NCI-H524 (cell line): ENCODE measurements at places on chromosomes 11 and 22.

DNA sequence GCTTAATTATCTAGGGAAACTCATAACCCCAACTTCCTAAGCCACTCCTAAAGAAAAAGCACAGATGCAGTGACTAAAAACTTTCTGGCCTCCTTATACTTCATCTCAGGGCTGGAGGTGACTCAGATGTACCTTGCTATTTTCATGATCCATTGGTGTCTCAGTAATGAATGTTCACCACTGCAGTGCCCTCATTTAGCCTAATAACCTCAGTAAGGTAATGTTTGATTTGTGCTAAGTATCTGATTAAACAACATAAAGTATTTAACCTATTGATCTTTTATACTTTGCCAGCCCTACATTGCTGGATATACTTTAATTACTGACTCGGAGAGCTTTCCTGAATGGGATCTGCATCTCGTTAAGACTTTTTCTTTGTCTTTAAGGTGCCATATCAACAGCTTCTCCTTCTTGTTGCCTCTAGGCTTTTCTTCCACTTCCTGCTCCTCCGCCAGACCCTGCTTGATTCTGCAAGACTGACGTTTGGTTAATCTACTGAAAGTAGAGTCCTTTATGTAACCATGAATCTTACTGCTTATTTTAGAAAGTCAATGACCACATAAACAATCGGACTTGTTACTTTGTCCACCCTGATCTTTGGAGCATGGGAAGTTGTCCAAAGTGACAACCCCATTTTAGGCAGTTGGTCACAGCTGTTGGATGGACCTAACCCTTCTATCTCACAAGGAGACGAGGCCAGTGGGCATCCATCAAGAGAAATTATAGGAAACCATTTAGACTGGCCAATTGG lies 303.0 kb downstream of the ST3GAL4 start:
- DNase-seq: no peak

- no peak for DNase-seq
Observed at GRCh38 chr11:45798793-45799441, 6.0 kb upstream of the SLC35C1 start.

DNA sequence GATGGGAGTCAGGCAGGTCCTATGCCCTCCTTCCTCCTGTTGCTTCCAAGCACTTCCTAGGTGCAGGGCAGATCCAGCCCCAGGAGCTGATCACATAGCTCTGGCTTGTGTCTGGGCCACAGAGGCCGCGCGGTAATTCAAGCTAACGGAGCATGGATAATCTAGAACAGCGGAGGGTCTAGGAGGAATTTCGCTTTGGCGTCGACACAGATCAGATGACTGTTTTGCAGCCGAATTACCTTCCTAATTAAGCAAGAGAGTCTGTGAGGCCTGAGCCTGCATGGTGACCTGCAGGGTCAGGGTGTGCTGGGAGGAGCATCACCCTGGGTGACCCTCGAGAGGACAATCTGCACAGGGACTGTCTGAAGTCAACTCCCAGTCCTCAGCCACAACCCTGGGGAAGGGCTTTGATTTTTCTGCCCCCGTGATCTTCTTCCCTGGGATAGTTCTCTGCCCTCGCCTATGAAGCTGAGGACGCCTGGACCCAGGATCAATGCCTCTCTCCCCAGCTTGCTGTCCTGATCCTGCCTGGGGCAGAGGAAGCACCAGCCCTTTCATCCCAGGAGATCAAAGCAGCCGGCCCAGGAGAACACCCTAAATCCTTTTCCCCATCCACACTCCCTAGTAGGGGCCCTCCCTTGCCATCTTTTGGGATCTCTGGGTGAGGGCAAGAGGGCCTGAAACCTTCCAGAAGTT lies 11.0 kb downstream of the NECTIN1 start:
- no peak for DNase-seq

DNA sequence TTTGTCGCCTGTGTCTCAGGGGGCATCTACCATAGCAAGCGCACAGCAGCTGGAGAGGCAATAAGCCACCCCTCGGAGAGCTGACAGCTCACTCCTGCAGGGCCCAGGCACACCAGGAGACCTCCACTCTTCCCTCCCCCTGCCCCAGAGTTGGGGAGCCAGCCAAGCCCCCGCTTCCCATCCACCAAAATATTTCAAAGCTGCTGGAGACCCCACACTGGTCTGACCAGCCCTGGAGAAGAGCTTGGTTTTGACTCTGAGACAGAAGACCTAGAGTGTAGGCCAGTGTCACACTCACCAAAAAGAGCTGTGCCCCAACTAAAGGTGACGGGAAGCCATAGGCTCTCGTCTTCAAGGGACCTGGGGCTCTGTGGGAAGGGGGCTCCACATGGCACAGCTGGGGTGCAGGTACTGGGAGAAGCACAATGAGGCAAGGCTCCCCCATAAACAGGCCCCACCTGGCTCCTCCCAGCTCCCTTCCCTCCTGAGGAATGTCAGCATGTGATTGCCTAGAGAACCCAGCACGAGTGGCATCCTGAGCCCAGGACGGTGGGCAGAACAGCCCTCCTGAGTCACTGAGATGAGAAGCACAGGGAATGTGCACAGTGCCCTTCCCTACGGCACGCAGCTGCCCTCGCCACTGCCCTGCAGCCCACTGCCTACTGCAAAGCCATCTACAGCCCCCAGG lies 5.8 kb upstream of the GNAZ start:
- no peak for DNase-seq

- no peak for DNase-seq
Observed at GRCh38 chr11:57180964-57181363, 789 bp upstream of the LRRC55 start.

GRCh38 chr22:25564320-25564978 lies at the start of gene GRK3:
TSS of gene GRK3 (plus strand) at chr22:25564675. CDS start at chr22:25565041, 366 bp downstream.
- DNase-seq: peak; percentile 84

GRCh38 chr11:9126636-9127035 lies 35.2 kb upstream of the SCUBE2 start:
- no peak for DNase-seq

- DNase-seq: no peak
Observed at GRCh38 chr22:31588970-31589675, 72.9 kb downstream of the PISD start.

DNA sequence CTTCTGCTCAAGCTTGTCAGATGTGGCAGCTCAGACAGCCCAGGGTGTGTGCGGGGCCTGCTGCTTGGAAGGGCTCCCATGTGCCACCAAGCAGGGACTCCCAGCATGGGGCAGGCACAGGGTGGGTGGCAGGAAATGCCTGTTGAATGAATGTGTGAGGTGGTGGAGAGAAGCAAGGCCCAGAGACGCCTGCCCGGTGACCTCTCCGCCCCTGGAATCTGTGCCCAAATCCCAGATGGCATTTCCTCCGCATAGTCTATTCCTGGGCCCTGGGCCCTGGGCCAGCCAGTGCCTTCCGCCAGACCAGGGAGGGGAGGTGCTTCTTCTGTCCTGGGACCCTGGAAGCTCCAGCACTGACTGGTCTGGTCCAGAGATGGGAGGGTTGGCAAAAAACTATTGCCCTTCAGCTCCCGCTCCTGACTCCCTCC lies 3.7 kb downstream of the CST6 start:
- no peak for DNase-seq

GRCh38 chr11:108902027-108902469 lies 237.2 kb downstream of the DDX10 start:
- DNase-seq: no peak

DNA sequence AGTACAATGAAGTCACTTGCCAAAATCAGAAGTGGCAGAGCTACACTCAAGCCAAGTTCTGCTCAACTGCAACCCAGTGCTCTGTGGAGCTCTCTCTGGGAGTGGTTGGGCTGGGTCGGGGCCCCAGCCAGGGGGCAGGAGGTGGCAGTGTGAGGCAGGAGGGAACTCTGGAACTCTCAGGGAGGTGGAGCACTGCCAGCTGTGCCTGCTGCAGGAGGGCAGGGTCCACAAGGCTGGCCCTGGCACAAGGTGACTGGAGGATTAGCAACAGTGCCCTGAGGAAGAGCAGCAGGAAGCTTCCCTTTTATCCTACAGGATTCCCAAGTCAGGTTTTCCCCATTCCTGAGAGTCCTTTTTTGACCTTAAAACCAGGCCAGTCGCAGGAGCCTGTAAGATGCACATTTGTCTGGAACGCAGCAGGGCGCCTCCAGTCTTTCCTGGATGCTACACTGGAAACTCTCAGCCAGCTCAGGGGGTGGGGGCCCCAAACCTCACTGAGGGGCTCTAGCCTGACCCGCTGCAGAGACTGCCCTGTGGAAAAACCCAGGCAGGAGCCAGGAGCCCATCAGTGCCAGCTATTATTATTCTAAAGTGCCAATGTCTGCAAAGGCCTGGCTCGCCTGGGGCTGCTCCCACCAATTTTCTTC lies 31.8 kb downstream of the DKK3 start:
- no peak for DNase-seq

DNA sequence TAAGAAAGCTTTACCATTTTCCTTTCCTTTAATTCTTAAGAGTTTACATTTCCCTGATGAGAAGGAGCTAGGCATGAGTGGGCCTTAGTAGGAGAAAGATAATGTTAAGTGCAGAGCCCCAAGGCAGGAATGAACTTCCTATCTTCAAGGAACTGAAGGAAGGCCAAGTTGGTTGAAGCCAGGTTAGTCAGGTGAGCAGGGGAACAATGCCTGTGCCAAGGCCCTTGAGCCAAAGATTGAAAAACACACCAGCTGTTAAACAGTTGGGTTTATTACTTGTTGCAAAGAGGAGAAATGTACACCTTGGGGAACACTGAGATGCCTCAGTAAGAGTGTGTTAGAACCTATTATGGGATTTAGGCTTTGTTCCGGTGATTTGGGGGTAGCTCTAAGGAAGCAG lies 10.0 kb downstream of the CNTF start:
- no peak for DNase-seq

- DNase-seq: no peak
Observed at GRCh38 chr22:19823191-19823901, 31.3 kb downstream of the GNB1L start.

GRCh38 chr11:36463781-36464180 lies 46.3 kb downstream of the TRAF6 start:
- no peak for DNase-seq

GRCh38 chr22:43631846-43632245 lies 180.3 kb downstream of the EFCAB6 start:
- no peak for DNase-seq

GRCh38 chr11:832529-833113 lies at the start of gene CD151:
TSS of gene CD151 (plus strand) at chr11:832952. CDS start at chr11:836070, 3,118 bp downstream.
- DNase-seq: no peak

GRCh38 chr22:30882184-30882717 lies 86.3 kb downstream of the MORC2 start:
- no peak for DNase-seq

GRCh38 chr11:83140691-83141455 lies 16.1 kb upstream of the PCF11 start:
- no peak for DNase-seq

DNA sequence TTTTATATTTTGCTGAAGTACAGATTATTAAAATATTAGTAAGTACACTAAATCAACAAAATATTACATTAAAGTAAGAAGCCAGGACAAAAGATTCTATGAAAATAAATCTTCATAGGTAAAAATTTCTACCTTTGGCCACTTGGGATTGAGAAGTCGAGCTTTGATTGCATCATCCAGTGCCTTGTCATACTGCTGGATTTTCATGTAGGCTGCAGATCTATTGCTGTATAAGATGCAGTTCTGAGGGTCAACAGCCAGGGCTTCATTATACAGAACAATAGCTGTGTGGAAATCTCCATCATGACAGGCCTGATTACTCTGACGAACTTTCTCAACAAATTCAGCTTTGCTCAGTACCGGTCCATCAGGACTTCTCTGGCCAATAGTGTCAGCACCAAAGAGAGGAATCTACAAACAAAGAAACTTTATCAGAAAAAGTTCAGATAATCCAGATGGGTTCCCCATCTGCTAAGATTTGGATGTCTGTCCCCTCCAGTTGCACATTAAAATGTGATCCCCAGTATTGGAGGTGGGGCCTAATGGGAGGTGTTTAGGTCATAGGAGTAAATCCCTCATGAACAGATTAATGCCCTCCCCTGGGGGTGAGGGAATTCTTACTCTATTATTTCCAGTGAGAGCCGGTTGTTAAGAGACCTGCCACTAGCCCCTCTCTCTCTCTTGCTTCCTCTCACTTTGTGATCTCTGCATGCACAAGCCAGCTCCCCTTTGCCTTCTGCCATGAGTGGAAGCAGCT lies 50.0 kb downstream of the TTC28 start:
- DNase-seq: peak; percentile 95

GRCh38 chr11:67387069-67387468 lies 4.7 kb upstream of the RAD9A start:
- no peak for DNase-seq

GRCh38 chr11:66080055-66080817 lies 10.2 kb downstream of the PACS1 start:
- DNase-seq: no peak

- peak; percentile 94 for DNase-seq
Observed at GRCh38 chr11:119664063-119664572, 64.9 kb downstream of the NECTIN1 start.

DNA sequence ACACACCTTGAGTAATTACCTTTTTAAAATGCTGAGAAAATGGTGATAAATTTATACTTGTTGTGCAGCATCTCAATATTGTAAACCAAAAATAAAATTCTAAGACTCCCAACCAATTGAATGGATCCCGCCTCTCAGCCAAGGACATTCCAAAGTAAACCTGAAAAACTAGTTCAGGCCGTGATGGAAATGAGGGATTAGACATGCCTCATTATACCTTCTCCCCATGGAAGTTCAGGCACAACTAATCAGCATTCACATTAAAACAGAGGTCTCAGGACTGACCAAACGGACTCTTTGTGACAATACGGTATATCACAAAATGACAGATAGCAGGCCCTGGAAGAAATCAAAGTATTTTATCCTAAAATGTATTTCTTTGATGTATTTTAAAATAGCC lies 907.4 kb upstream of the RAG2 start:
- DNase-seq: no peak

DNA sequence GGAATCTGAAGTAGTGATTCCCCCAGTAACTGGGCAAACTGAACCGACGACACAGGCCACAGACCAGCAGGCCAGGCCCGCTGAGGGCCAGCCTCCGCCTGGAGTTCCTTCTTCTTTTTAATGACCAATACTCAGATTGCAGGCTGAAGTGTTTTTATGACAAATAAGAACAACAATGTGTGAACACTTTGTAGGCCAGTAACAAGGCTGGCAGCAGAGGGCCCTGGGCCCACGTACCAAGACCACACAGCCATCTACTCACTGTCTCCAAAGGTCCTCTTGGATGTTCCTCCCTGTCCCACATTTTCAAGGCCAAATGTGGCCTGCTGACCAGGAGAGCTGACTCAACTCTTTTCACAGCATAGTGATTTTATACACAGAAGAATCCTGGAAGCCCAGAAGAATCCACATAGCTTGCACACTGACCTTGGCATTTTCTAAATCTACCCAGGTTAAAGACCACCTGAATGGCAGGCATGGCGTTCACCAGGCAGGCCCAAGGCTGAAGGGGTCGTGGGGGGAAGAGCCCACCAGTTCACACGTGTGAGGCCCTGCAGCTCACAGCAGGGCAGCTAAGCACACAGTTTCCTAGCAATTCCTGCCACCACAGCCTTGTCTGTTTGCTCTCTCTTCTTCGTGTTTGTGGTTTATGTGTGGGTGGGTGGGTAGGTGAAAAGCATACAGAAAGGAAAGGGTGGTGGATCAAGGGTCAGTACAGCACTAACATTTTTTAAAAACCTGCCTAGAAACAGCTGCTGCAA lies 13.3 kb downstream of the SMCO4 start:
- DNase-seq: no peak

GRCh38 chr22:32996702-32997101 lies 61.5 kb downstream of the SYN3 start:
- no peak for DNase-seq

GRCh38 chr11:29005401-29005980 lies 897.3 kb downstream of the METTL15 start:
- no peak for DNase-seq
